ENCODE measurements at places on chromosomes 7 and 10. TPM values are rescaled to one million over a fixed set of nuclear protein-coding genes. Genes with fewer than 3 reads are reported as not detected.

DNA sequence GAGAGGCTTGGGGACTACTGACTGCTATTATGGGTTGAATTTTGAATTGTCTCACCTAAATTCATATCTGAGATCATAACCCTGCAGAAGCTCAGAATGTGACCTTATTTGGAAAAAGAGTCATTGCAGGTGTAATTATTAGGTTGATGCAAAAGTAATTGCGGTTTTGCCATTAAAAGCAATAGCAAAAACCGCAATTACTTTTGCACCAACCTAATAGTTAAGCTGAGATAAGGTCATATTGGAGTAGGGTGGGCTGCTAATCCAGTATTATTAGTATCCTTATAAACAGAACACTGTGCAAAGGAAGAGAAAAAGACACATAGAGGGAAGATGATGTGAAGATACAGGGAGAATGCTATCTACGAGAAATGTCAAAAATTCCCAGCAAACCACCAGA is 82.3 kb downstream of the AOAH start:
- H3K4me3 ChIP-seq, result no peak overlapping the region
- no peaks in the 10 kb centered on the region for H3K4me1 ChIP-seq
- H3K27ac ChIP-seq, result no peak overlapping the region
- DNase-seq, result no peak

- no peaks in the 10 kb centered on the region for H3K27me3 ChIP-seq
- no peak for DNase-seq
- H3K4me1 ChIP-seq, result no peaks in the 10 kb centered on the region
- no peak overlapping the region for H3K4me3 ChIP-seq
Measured at GRCh38 chr7:156034397-156034796, 222.1 kb upstream of the SHH start.

DNA sequence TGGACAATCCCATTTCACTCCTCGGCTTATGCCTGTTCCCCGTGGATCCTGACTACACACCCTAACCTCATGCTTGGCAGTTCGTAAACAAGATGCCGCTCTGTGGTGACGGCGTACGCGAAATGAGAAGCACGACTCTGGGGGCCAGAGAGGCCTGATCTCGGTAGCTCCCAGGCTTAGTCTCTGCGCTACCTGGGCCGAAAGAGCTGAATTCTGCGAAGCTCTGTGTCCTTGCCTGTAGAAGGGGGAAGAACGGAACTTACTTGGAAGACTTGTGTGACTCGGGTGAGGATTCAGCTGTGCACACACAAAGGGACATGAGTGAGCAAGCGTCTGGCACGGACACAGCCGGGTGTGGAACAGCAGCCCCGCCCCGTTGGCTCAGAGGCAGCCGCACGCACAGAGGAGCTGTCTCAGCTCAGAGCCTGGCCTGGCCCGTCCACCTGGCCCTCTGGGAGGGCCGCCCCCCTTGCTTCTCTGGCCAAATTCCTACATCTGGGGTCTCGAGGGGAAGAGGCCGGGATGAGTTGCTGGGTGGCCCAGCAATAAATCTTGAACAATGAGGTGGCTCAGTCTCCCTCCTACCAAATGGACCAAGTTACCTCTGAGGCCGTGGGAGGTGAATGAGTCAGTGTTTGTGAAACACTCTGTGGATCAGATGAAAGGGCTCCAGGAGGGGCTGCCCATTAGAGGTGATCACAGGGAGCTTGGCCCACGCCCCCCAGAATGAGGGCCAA is 83.8 kb downstream of the PDGFA start:
- H3K27me3 ChIP-seq, result no peaks in the 10 kb centered on the region
- DNase-seq, result no peak
- no peaks in the 10 kb centered on the region for H3K36me3 ChIP-seq

GRCh38 chr7:158778471-158778870 is 50.8 kb downstream of the ESYT2 start:
- no peak for DNase-seq
- H3K4me1 ChIP-seq, result peaks cover 8% of the 10 kb centered on the region
- no peaks in the 10 kb centered on the region for H3K27me3 ChIP-seq
- no peak overlapping the region for H3K27ac ChIP-seq
- H3K4me3 ChIP-seq, result no peak overlapping the region
- no peaks in the 10 kb centered on the region for H3K36me3 ChIP-seq

GRCh38 chr7:107967420-107967819 is 35.5 kb downstream of the LAMB1 start:
- H3K27ac ChIP-seq, result no peak overlapping the region
- peaks cover 4% of the 10 kb centered on the region for H3K4me1 ChIP-seq
- H3K36me3 ChIP-seq, result no peaks in the 10 kb centered on the region
- no peak overlapping the region for H3K4me3 ChIP-seq
- H3K27me3 ChIP-seq, result no peaks in the 10 kb centered on the region
- DNase-seq, result no peak

- no peak for DNase-seq
- H3K4me1 ChIP-seq, result no peaks in the 10 kb centered on the region
- no peaks in the 10 kb centered on the region for H3K27me3 ChIP-seq
- no peak overlapping the region for H3K27ac ChIP-seq
- no peak overlapping the region for H3K4me3 ChIP-seq
Measured at GRCh38 chr7:76211216-76211615, 9.5 kb downstream of the SRRM3 start.

GRCh38 chr10:95798096-95798855 is 42.3 kb downstream of the ENTPD1 start:
- H3K4me3 ChIP-seq, result no peak overlapping the region
- H3K27ac ChIP-seq, result no peak overlapping the region
- no peak for DNase-seq
- no peaks in the 10 kb centered on the region for H3K4me1 ChIP-seq

- no peaks in the 10 kb centered on the region for H3K4me1 ChIP-seq
- no peak for DNase-seq
- no peak overlapping the region for H3K27ac ChIP-seq
- H3K27me3 ChIP-seq, result no peaks in the 10 kb centered on the region
- H3K4me3 ChIP-seq, result no peak overlapping the region
Measured at GRCh38 chr10:62514079-62514693, 140.0 kb downstream of the ZNF365 start.

- no peak overlapping the region for H3K27ac ChIP-seq
- DNase-seq, result no peak
- H3K4me1 ChIP-seq, result peaks cover 7% of the 10 kb centered on the region
- no peak overlapping the region for H3K4me3 ChIP-seq
- no peaks in the 10 kb centered on the region for H3K27me3 ChIP-seq
Measured at GRCh38 chr7:151233804-151234203, 1.5 kb downstream of the CHPF2 start.

DNA sequence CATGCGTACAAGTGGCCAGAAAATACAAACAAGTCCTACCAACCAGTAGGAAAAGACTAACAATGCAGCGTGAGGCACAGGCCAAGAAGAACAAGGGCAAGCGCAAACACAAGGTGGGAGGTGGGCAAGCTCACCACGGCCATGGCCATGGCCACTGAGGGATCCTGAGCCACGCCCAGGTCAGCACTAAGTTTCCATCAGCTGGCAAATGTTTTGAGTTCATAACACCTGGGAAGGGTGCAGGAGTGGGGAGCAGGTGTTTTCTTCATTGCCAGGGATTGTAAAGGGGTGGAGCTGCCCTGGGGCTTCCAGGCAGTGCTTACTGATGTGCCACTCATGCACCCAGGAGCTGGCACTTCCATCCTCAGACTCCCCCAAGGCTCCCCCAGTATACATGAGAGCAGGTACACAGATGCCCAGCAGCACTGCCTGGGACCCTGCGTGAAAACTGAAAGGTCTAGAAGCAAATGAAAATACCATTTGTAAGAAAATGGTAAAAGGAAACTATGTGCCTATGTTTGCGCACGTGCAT is 139.2 kb upstream of the RET start:
- H3K4me3 ChIP-seq, result no peak overlapping the region
- no peak for DNase-seq
- H3K27ac ChIP-seq, result no peak overlapping the region
- no peaks in the 10 kb centered on the region for H3K4me1 ChIP-seq

GRCh38 chr7:157784979-157785441 is 448.2 kb downstream of the DNAJB6 start:
- DNase-seq, result no peak
- no peaks in the 10 kb centered on the region for H3K27me3 ChIP-seq
- no peak overlapping the region for H3K27ac ChIP-seq
- no peaks in the 10 kb centered on the region for H3K4me1 ChIP-seq

DNA sequence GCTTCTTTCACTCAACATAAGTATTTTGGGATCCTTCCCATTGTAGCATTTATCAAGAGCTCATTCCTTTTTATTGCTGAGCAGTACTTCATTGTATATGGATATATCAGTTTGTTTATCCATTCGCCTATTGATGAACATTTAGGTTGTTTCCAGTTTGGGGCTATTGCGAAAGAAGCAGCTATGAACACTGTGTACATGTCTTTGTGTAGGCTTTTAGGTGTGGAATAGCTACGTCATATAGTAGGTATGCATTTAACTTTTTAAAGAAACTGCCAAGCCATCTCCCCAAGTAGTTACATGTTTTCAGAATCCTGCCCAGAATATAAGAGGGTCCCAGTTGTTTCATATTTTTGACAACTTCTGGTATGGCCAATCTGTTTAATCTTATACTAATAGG is 468.1 kb downstream of the IPMK start:
- H3K27me3 ChIP-seq, result no peaks in the 10 kb centered on the region
- no peak overlapping the region for H3K27ac ChIP-seq

DNA sequence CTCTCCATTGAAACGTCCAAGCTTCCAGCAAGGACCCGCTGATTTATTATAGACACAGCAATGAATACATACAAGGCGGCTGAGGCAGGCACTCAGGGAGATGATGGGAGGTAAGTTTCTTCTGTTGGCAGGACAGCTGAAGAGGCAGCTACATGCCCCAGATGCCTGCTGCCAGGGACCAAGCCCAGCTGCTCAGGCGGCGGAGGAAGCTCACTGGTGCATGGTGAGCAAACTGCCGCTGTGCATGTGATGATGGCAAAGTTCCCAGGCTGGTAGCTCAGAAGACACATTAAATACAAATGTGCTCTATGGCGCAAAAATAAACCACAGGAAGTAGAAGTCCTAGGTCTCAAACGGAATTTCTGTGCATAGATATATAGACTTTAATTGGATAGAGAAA is 2.3 kb downstream of the DNTT start:
- no peak for DNase-seq
- no peaks in the 10 kb centered on the region for H3K36me3 ChIP-seq
- H3K4me3 ChIP-seq, result no peak overlapping the region
- H3K27me3 ChIP-seq, result no peaks in the 10 kb centered on the region
- peaks cover 6% of the 10 kb centered on the region for H3K4me1 ChIP-seq

GRCh38 chr10:97067716-97068391 is 117.9 kb downstream of the SLIT1 start:
- H3K4me3 ChIP-seq, result no peak overlapping the region
- H3K4me1 ChIP-seq, result no peaks in the 10 kb centered on the region
- no peaks in the 10 kb centered on the region for H3K36me3 ChIP-seq
- H3K27me3 ChIP-seq, result no peaks in the 10 kb centered on the region

GRCh38 chr10:116740971-116741370 is 1.4 kb downstream of the HSPA12A start:
- peak overlapping the region; percentile 92 for H3K4me3 ChIP-seq
- DNase-seq, result no peak
- peaks cover 19% of the 10 kb centered on the region for H3K4me1 ChIP-seq
- no peak overlapping the region for H3K27ac ChIP-seq
- no peaks in the 10 kb centered on the region for H3K36me3 ChIP-seq
- H3K27me3 ChIP-seq, result no peaks in the 10 kb centered on the region

- DNase-seq, result no peak
- H3K4me3 ChIP-seq, result no peak overlapping the region
- H3K27me3 ChIP-seq, result no peaks in the 10 kb centered on the region
- H3K4me1 ChIP-seq, result peaks cover 9% of the 10 kb centered on the region
- no peak overlapping the region for H3K27ac ChIP-seq
Measured at GRCh38 chr10:129614341-129614740, 147.3 kb downstream of the MGMT start.

DNA sequence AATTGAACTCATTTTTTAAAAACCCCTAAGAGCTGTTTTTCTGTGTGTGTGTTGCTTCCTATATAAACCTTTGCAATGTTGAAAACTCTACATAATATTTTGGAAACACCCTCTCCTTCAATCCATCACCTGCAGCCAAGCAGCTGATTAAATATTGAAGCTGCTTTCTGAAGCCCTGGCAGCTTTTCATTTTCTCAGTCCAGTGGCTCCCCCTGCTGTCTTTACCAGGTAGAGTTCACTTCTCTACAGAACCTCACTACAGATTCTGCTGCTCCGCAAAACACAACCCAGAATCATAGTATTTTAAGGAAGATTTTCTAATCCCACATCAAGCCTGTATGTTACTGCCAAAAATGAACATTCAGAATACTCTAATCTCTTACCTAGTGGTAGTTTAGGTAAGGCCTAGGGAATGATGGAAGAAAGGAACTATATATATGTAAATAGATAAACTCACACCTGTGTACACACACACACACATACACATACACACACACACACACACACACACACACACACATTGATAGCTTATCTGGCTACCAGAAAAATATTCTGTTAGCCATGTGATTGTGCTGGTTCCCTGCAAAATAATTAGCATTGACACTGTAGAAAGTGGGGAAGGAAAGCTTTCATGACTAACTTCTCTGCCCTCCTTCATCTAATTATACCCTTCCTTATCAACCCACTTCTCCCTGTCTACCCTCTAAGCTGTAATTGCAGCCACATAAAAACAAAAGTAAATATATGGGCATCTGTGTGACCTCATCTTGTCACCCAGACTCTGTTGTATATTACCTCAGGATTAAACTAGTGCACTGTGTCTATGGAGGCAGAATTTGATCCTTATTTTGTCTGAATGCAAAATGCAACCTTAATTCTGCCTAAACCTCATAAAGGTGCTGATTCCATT is 229.5 kb upstream of the FZD1 start:
- DNase-seq, result peak; percentile 42
- H3K36me3 ChIP-seq, result no peaks in the 10 kb centered on the region
- H3K4me1 ChIP-seq, result no peaks in the 10 kb centered on the region

- H3K27me3 ChIP-seq, result no peaks in the 10 kb centered on the region
- H3K36me3 ChIP-seq, result no peaks in the 10 kb centered on the region
- DNase-seq, result no peak
Measured at GRCh38 chr7:150939466-150939865, 38.7 kb downstream of the KCNH2 start.

The CUBN gene
- 1.9 TPM for polyA plus RNA-seq

The FOXI2 gene
- 0.01 TPM for polyA plus RNA-seq

The NME8 gene
- not detected for polyA plus RNA-seq

The H2BK1 gene
- not detected for polyA plus RNA-seq

The MOGAT3 gene
- polyA plus RNA-seq, result not detected

The DGKI gene
- 0.29 TPM for polyA plus RNA-seq

The DPYSL4 gene
- polyA plus RNA-seq, result 5.4 TPM

The PIK3CG gene
- polyA plus RNA-seq, result 0.31 TPM

The NPM3 gene
- polyA plus RNA-seq, result 11.0 TPM

The GIMAP7 gene
- polyA plus RNA-seq, result 25.1 TPM

The SRRM3 gene
- polyA plus RNA-seq, result 2.0 TPM

The PSD gene
- polyA plus RNA-seq, result 12.4 TPM

The NACAD gene
- 4.1 TPM for polyA plus RNA-seq
